Activated CD4-positive, alpha-beta T cell treated with anti-CD3 and anti-CD28 coated beads, Interleukin-2, amount 50 U/mL, for 4 hours (primary cell): ENCODE measurements at places on chromosomes 3 and 15.

GRCh38 chr3:173538410-173538809 is 140.9 kb downstream of the NLGN1 start:
- no peak for DNase-seq

DNA sequence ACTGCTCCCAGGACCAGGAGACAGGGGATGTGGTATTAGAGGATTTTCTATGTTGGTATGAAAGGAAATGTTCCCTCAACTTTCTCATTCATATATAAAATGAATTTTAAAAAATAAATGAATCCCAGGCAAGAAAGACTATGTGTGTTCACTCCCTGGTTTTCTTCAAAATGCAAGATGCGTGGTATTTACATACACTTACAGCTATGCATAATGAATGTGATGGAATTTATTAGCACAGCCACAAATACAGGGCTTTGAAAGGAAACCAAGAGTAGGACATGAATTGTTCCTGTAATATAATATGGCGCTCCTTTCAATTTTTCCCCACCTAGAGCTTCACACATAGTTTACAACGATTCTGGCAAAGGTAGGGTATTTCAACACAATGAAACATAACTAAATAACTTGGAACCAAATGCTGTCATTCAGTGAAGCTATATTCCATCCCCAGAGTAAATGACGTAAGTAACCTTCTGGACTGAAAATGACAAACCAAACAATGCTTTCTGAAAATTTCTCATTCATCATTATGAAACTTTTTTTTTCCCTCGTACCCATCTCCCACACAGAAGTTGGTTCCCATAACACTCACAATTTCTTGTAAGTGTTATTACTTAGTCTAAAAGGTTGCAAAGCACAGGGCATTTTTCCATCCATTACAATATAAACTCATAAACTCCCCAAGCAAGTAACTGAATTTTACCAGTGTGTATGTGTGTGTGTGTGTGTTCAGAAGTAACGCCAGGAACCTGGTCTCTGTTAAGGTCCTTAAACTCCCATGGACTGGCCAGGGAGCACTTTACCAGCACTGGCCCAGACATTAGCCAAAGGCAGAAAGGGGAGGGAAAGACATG is 41.8 kb downstream of the CBLB start:
- DNase-seq: no peak

DNA sequence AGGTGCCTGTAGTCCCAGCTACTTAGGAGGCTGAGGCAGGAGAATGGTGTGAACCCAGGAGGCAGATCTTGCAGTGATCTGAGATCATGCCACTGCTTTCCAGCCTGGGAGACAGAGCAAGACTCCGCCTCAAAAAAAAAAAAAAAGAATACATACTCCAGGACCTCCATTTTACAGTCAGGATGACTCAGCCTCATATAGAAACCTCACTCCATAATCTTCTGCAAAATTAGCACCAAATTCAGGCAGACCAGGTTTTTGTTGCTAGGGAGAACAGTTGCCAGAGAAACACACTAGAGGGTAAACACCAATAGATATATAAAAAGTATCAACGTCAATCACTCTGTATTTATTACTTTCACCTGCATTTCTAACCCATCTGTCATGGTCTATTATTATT is 28.3 kb upstream of the AP3B2 start:
- DNase-seq: no peak

- no peak for DNase-seq
Observed at GRCh38 chr3:46660003-46660402, 33.5 kb downstream of the ALS2CL start.

DNA sequence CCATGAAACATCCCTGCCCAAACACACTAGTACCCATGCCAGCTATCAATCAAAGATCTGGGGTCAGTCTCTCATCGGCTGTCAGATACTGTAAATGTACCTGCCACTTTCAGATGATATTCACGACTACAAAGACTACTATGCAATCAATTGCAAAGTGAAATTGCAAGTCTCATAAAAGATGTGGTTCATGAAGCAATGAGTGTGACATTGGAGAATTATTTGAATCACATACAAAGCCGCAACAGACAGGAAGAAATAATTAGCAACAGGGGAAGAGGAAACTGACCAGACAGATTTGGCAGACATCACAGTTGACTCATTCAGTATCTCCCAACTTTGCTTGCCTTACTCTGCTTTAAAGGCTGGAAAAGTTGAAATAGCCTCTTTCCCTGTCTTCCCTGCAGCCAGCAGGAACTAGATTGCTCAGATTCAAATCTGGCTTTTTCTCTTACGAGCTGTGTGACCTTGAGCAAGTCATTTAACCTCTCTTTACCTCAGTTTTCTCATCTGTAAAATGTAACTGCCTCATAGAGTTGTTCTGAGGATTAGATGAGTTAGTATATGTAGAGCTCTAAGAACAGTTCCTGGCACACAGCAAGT is 95.7 kb upstream of the C3orf80 start:
- DNase-seq: no peak

GRCh38 chr3:154992655-154993054 is 87.5 kb upstream of the MME start:
- no peak for DNase-seq

DNA sequence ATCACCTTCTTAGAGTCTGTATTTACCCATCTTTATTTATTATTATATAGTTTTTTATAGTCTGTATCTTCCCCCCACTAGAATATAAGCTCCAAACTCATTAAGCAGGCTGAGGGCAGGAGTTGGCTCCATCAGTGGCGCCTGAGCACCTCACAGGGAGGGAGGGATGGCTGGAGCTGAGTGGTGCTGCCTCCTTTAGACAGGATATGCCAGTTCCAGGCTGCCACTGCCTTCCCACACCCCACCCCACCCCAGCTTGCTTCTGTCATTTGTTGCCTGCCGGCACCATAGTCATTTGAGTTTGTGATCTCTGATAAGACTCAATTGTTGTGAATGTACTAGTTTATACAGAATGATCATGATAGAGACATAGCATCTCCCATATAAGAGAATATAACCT is 85.5 kb downstream of the KLHL25 start:
- no peak for DNase-seq

GRCh38 chr3:143206955-143207337 is 87.4 kb downstream of the CHST2 start:
- DNase-seq: no peak
